Amniotic epithelial cell (primary cell): ENCODE measurements at places on chromosomes 12 and 14.

GRCh38 chr12:15446807-15447206, 124.5 kb downstream of the PTPRO start:
- no peak for DNase-seq

- no peak for DNase-seq
Observed at GRCh38 chr12:47722136-47722834, 3.0 kb downstream of the ENDOU start.

DNA sequence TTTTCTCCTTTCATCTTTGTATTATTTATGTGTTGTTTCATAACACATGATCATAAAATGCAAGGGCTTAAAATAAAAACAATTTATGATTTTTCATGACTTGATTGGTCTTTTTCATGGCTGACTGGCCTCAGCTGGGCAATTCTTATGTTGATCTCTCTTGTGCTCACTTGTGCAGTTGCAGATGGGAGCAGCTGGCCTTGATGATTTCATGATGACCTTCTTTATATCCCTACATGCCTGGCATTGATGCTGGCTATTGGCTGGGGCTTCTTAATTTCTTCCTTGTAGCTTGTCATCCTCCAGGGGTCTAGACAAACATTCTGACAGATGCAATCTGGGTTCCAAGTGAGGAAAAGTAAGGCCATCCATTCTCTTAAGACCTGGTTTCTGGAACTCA, 1832.8 kb upstream of the FLRT2 start:
- DNase-seq = no peak

GRCh38 chr12:19967431-19967830, 400.9 kb upstream of the PDE3A start:
- DNase-seq = peak; percentile 100

DNA sequence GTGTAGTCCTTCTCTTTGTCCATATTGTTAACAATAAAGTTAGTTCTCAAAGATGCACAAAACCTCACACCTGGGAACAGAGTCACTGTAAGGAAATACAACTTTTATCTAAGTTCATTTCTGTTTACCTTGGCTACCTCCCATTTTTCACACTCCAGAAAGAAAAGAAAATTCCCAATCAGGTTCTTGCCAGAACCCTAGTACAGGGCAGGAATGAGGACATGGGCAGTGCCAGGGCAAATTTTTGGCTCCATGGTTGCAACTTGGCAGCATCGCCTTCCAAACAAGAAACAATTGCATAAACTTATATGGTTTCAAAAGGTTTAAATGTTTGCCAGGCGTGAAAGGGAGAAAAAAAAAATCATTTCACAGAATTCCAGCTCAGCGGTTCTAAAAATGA, 296.3 kb upstream of the PRKD1 start:
- DNase-seq = no peak

DNA sequence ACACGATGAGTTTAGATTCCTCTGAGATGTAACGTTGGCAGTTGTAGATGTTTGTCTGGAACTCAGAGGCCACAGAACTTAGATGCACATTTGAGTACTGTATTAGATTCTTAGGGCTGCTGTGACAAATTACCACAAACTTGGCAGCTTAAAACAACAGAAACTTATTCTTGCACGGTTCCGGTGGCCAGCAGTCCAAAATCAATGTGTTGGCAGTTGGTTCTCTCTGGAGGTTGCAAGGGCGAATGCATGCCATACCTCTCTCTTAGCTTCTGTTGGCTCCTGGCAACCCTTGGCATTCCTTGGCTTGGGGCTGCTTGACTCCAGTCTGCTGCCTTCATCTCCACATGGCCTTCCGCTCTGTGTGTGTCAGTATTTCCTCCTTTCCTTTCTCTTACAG, 118.9 kb downstream of the C12orf75 start:
- no peak for DNase-seq

GRCh38 chr12:64522316-64522715, 70.4 kb downstream of the TBK1 start:
- DNase-seq = peak; percentile 54

- no peak for DNase-seq
Observed at GRCh38 chr12:67446716-67447115, 177.6 kb downstream of the CAND1 start.

DNA sequence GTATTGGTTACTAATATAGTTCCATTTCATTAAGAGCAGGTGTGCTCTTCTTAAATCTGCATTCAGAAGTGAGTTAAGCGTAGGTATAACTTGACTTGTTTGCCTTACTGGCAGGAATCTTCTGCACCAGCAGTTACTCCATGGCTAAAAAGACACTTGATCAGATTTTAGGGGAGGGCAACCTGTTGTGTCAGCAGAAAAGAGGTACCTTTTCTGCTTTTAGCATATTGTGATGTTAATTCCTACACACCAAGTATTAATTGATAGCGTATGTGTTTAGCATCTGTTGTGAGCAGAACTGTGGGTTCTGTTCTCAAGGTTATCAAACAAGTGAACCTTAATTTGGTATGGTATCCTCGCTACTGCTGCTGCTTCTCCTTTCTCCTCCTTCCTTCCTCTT, 38.3 kb downstream of the TTLL5 start:
- DNase-seq = no peak

DNA sequence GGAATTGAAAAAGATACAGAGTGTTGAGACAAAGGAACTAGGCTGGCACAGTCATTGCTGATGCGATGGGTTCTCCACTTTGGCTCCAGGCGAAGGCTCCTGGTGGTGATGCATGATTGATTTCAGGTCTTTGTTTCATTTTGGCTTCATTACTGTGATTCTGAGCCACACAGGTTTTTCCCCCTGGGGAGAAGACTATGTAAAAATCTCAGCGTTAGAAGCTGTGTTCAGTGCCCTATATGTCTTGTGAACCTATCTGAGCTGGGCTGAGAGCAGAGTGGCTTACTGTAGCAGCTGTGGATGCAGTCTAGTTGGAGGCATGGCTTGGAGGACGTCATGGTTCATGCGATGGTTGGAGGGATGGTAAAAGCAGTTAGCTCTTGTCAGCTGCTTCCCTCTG, 54.0 kb downstream of the GPATCH2L start:
- no peak for DNase-seq

DNA sequence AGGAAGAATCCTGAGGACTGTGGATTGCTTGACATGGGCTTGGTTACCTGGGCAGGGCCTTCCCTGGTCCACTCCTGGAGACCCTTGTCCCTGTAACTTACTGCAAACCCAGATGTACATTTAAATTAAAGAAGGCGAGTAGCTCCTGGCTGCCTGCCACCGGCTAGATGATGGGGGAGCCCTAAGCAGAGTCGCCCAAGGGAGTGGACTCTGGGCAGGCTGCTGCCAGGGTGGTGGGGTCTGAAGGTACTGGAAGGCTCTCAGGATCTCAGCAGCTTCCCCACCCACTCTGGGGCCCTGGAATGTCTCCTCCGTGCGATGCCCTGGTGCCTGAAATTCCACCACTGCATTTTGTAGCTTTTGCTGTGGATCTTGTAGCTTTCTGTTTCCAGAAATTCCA, 74.7 kb downstream of the FBXL14 start:
- DNase-seq = no peak
